ENCODE measurements at places on chromosomes 13 and 19.

GRCh38 chr19:11861301-11861700 is 12.8 kb downstream of the ZNF439 start:
- DNase-seq = no peak

GRCh38 chr19:28876609-28877123 is 336.3 kb downstream of the UQCRFS1 start:
- DNase-seq = no peak

DNA sequence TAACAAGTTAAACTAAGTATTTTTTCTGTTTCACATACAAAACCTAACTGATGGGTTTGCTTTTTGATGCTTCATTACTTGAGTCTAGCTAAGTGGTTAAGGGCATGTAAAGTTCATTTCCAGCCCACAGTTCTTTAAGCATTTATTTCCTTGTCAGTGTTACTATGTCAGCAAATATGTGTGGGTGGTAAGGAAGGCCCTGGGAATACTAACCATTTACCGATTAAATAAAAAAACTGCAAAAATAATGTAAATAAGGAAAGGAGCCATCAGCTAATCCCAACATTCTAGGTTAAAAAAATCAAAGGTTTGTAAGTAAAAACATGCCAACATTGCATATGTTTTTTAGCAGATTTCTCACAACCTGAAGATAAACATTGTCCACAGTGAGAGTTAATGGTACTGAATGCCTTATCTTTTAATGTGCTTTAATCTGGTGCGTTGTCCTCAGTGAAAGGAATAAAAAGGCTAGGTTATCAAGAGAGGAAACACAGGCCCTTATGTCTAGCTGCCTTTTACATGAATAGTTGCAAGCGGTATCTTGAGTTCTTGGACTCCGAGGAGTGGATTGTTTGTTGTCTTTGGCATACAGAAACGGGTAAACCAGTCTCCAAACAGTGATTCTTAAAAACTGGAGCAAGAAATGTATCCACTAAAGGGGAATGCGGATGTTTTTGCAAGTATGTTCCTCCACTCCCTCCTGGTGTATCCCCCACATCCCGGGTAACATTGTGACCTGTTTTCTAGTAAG is 949.6 kb upstream of the SLC10A2 start:
- no peak for DNase-seq

DNA sequence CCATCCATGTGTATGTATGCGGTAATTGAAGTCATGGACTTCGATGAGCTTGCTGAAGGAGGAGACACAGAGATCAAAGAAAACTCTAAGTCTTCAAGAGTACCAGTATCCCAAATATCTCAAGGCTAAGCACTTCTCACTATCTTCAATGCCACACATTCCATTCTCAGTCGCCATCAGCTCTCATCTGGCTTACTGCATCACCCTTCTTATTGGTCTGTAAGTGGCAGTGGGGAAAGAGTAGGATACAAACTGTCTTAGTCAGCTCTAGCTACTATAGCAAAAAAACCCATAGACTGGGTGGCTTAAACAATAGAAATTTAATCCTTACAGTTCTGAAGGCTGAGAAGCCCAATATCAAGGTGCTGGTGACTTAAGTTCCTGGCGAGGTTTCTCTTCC is 218.7 kb downstream of the POSTN start:
- no peak for DNase-seq

DNA sequence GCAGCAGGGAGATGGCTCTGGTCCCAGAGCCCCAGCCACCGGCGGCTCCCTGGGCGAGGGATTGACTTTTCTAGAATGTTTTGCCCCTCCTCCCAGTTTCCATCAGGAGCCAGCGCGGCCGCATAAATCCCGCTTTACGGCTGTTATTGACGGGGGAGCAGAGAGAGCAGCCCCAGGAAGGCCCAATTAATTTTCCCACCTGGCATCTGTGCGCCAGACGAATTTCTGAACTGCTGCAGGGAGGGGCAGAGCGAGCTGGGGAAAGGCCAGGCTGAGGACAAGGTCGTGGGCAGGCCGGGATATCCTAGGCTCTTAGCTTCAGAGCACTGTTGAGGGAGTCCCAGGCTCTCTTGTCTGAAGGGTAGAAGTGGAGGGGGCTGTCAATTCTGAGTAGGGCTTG is 24.7 kb downstream of the ZNRF4 start:
- DNase-seq = no peak

GRCh38 chr19:55305491-55305890 is 19.6 kb downstream of the TMEM150B start:
- DNase-seq = no peak

Data from NCI-H1048 (cell line).